Activated T-cell treated with anti-CD3 and anti-CD28 coated beads for 1 hour (primary cell): ENCODE measurements at places on chromosomes 11 and 22.

- DNase-seq, result no peak
These were observed 21.6 kb upstream of the C11orf96 start for GRCh38 chr11:43920598-43921419.

DNA sequence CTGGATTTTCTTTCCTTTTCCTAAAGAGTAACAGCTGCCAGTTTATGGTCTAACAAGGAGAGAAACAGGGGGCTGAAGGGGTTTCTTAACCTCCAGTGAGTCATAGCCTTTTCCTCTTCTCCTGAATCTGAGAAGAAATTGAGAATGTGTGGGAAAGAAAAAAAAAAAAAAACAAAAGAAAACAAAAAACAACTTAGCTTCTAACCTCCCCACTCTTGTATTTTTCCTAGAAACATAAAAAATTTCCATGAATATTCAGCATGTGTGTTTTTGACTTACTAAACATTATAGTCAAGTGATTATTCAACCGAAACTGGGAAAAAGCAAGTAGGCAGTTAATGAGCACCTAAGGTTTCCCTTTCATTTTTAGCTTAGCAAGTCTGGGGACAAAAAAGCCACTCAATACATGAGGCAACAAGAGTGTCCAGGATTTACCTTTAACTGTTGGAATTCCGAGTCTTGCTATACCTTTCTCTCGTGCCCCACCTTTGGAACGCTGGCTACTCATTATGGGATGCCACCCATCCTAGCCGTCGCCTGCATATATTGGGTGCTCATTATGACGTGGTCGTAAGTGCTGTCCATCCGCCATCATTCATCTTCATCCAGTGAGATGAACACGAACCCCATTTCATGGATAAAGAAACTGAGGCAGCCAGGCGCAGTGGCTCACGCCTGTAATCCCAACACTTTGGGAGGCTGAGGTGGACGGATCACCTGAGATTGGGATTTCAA is 2.4 kb downstream of the ASPHD2 start:
- no peak for DNase-seq

- DNase-seq, result no peak
These were observed 113.0 kb downstream of the NTM start for GRCh38 chr11:131483453-131483852.

DNA sequence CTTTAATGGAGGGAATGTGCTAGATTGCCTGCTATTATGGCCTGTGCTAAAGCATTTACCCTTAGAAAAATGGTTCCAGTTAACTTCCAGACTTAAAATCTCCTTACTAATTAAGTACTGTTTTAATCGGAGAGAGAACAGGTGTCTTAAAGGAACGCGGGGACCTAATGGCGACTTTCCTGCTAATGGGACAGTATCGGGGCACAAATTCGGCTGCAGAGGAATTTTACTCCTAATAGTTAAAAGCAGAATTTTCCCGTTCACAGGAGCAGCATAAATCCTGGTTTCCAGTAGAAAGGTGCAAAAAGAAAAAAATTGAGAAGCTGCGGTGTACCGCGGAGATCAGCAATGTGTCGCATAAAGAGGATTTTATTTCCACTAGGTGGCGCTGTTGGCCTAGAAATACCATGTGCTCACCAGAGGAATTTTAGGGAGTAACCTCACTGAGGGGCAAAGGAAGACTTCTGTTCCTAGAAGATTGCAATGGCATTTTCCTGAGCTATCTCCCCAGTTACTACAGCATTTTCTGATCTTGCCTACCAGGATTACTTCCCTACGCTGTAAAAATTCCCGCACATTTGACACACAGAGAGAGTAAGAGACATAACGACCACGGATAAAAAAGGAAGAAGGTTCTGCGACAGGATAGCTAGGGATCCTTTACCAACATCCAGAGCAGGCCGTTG is 44.5 kb downstream of the ZNF280B start:
- peak; percentile 26 for DNase-seq

- DNase-seq, result no peak
These were observed 13.7 kb upstream of the UCP3 start for GRCh38 chr11:74022546-74022945.

DNA sequence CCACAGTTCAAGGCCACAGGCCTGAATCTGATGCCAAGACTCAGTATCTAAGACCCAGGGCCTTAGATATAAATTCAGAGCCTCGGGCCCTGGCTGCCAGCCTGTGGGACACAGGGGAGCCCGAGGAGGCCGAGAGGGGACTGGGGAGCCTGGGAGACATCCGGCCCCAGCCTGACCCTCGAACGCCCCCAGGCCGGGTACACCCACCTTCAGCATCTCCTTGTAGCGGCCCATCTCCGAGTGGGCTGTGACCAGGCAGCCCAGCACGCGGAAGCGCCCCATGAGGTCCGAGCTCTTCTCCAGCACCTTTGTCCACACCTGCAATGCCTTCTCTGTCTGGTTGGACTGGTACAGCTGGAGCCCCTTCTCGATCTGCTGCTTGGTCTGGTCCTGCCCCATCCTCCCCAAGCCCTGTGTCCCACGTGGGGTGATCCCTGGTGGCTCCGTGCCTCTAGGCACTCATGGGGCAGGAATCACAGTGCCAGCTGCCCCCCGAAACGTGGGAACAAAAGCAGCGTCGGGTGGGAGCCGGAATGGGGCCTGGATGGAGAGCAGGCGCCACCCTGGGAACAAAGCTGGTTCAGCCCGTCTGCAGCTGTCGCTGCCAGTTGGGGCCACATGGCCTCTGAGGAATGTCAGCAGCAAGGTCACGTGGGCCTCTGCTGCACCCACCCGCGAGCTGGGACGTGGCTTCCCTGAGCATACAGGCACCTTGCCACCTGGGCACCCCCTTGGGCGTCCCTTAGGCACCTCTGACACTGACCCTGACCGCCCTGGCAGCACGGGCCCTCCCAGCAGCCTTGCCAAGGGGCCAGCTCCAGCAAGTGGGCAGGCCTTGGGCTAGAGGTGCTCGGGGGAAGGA is at the start of gene RAPSN:
RAPSN (minus strand) TSS at position 571 of the 862 bp plus-strand sequence; CDS start at position 399, 172 bp downstream.
- no peak for DNase-seq

DNA sequence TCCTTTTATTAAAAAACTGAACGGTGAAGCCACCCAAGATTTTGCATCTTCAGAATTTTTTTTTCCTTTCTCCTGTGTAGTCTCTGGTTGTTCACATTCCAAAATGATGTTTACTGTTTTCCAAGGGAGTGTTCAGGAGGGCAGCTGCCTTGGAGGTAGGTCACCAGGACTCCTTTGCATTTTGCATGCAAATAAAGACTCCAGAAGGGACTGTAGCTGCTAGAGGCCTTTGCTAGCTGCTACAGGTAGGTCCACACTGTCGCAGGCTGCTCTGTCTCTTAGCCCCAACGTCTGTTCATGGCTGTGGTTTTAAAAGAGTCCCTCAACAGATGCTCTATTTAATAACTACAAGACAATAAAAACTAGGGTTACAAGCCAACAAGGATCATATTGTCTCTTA is 11.4 kb downstream of the CTSC start:
- DNase-seq, result no peak

DNA sequence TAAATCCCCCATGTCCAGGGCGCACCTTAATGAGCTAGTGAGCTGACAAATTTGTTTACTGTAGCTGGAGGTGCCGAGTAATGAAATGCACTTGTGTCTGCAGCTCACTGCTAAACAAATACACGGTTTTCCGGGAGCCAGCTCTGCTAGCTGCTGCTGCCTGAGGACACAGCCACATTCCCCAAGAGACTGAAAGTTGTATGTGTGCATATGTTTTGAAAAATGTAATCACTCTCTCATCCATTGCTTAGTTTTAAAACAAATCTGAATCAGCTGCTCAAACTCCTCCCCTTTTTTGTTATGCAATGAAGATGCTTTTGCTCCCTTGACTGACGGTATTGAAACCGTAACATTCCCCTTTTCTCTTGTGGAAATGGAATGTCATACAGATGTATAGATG is 62.4 kb upstream of the NNMT start:
- no peak for DNase-seq

GRCh38 chr11:22276535-22276934 is 61.6 kb upstream of the SLC17A6 start:
- DNase-seq, result no peak

GRCh38 chr11:121741351-121741760 is 288.6 kb upstream of the SORL1-AS1 start:
- no peak for DNase-seq

- no peak for DNase-seq
These were observed 48.7 kb downstream of the FDX1 start for GRCh38 chr11:110478410-110478809.

GRCh38 chr11:33965032-33965431 is 73.2 kb upstream of the LMO2 start:
- DNase-seq, result no peak

DNA sequence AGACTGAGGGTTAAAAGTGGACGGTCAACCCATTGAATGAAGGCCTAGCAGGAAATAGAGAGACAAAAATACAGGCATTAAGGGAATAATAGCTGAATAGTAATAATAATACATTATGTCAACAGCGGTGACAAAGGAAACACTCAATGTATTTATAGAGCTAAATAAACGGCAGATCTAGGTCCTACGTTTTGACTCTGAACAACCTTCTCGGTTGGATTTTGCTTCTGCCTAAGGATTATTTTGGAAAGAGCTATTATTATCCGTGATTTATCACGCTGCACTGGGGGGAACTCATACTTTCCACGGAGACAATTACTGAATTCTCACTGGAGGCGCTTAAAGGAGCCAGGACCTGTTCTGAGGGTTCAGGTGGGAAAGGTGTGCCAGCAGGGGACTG is 118.2 kb upstream of the KIRREL3 start:
- DNase-seq, result no peak

GRCh38 chr11:16776711-16777612 is 38.5 kb downstream of the C11orf58 start:
- no peak for DNase-seq

GRCh38 chr11:131924457-131925201 is 554.2 kb downstream of the NTM start:
- no peak for DNase-seq

DNA sequence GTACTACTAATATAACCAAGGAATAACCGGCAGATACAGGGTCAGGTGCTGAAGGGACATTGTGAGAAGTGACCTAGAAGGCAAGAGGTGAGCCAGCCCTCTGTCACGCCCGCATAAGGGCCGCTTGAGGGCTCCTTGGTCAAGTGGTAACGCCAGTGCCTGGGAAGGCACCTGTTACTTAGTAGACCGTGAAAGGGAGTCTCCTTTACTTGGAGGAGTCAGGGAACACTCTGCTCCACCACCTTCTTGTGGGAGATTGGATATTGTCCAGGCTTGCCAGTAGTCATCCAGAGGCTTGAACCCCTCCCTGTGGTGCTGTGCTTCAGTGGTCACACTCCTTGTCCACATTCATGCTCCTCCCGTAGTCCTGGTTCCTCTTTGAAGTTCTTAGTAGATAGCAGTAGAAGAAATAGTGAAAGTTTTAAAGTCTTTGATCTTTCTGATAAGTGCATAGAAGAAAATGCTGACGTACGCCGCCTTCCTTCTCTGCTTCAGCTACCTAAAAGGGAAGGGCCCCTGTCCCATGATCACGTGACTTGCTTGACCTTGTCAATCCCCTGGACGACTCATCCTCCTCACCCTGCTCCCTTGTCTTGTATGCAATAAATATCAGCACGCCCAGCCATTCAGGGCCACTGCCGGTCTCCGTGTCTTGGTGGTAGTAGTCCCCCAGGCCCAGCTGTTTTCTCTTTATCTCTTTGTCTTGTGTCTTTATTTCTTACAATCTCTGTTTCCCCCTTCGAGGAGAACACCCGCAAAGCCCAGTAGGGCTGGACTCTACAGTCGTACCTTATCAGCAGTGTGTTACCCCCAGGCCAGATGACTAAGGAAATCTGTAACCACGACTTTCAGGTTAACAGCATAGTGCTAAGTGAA is 6.1 kb downstream of the NUP50 start:
- DNase-seq, result no peak

GRCh38 chr22:37894939-37895670 is 11.0 kb upstream of the MICALL1 start:
- no peak for DNase-seq

DNA sequence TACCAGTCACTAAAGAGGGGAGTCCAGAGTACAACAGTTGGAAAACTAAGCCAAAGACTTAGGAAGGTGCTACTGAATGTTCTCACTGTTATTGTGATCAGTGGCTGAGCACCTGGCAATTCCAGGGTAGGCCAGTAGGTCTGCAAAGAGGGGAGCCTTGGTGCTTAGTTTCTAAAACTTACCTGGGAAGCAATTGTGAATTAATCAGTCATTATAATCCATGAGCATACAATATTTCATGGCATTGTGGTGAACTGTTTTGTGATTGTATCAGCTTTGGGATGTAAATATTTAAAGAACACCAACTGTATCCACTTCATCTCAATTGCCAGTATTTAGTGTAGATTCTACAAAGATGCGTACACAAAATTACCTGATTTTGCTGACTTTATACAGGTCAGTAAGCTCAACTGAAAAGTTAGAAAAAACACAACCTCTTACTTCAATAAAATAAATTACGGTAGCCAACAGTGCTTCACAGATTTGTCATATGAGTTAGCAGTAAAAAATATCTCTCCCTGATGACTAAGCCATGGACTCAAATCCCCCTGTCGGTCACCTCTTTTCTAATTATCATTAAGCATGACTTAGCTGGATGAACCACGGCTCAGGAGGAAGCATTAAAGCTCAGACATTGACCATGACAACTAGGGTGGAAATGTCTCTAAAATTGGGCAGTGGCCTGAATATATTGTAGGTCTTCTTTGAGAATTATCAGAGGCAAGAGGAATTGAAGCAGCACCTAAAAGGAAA is 30.8 kb upstream of the SORL1 start:
- no peak for DNase-seq

GRCh38 chr11:8767466-8768142 is 85.0 kb downstream of the RPL27A start:
- DNase-seq, result no peak

GRCh38 chr11:67633758-67634365 is 4.1 kb upstream of the NUDT8 start:
- no peak for DNase-seq

- DNase-seq, result no peak
These were observed 7.6 kb downstream of the POU2AF2 start for GRCh38 chr11:111253131-111253530.

- no peak for DNase-seq
These were observed 100.4 kb downstream of the GALNT18 start for GRCh38 chr11:11521306-11522002.
